ENCODE measurements at places on chromosomes 5 and 9.

DNA sequence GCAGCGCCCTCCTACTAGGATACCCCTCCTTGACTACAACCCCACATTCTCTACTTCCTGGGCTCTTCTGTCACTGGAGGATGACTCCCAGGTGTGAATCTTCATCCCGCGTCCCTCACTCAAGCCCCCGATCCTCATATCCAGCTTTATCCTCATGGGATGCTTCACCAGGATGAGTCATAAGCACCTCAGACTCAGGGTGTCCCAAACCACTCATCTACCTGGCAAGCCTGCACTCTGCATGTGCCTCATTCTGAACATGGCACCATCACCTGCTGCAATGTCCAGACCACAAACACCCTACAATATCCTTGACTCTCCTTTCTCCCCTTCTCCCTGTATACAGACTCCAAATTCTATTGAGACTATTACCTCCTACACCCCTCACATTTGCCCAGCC is 1.5 kb upstream of the TGFBI start:
- DNase-seq = no peak

GRCh38 chr5:77957931-77958521 is 181.9 kb upstream of the TBCA start:
- no peak for DNase-seq

DNA sequence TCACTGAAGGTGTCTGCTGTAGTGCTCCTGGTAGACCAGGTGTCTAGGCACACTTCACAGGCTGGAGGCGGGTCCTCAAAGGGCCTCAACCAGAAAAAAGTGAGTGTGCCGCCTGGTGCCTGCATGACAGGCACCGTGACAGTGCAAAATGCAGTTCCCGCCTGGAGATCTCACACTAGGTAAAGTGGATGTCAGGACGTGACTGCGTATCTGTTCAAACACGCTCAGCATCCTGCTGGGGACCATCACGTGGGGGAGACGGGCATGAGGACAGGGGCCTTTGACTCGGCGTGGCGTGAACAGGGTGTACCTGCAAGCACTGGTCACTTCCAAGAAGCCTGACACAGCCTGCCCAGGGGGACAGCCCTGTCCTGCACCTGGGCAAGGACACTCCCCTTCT is 32.3 kb upstream of the NTNG2 start:
- DNase-seq = no peak

- no peak for DNase-seq
These were observed 308.9 kb downstream of the TLE4 start for GRCh38 chr9:79880626-79881025.

DNA sequence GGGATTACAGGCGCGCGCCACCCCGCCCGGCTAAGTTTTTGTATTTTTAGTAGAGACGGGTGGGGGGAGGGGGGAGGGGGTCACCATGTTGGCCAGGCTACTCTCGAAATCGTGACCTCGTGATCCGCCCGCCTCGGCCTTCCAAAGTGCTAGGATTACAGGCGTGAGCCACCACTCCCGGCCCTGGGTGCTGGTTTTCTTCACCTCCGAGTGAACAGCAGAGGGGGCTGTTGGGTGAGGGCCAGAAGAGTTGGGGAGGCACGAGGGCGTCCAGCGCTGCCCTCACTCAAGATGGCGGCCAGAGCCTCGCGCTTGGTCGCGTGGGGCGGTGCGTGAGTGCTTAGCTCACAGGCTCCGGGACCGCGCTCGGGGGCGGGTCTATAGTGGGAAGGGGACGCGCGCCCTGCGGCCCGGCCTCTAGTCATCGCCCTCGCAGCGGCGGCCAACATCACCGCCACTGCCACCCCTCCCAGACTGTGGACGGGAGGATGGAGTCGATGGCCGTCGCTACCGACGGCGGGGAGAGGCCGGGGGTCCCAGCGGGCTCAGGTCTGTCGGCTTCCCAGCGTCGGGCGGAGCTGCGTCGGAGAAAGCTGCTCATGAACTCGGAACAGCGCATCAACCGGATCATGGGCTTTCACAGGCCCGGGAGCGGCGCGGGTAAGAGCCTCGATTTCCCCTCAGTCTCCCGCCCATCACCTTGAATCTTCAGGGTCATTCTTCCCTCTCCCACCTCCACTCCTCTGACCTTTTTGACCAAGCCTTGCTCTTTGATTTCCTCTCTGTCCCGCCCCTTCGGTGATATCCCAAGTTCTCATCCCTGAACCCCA is at the start of gene CAMLG:
CAMLG (plus strand) TSS at position 416 of the 830 bp plus-strand sequence; CDS start at position 489, 73 bp downstream.
- DNase-seq = peak; percentile 98

Data from fibroblast of skin of right biceps (primary cell).